ENCODE measurements at places on chromosomes 6 and 20.
A peak's percentile ranks its signal among the peaks of the same experiment; 100 is the strongest.

DNA sequence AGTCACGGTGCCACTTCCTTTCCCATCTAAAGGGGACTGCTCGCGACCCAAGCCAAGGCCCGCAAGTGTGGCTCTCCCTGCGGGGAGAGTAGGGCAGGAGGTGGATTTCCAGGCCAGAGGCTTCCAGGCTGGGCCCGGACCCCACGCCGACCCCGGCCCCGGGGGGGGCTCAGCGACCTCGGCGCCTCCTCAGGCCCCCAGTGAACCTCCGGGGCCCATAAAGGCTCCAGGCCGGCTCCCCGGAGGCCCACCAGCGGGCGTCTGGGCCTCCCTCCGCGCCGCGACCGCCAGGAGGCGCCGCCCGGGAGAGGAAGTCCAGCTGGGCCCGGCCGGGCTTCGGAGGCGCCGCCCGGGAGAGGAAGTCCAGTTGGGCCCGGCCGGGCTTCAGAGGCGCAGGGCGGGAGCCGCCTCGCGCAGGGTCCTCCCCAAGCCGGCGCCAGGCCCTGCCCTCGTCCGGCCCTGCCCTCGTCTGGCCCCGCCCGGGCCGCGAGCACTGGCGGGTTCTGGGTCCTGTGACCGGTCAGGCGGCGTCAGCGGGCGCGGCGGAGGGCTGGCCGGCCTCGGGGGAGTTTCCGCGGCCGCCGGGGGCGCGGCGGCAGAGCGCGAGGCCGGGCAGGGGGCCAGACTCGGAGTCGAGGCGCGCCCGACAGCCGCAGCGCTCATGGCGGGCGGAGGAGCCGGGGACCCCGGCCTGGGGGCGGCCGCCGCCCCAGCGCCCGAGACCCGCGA is at the start of gene RAB32:
RAB32 (plus strand) TSS at position 623 of the 729 bp plus-strand sequence; CDS start at position 662, 39 bp downstream.
- peak; percentile 94 for DNase-seq

DNA sequence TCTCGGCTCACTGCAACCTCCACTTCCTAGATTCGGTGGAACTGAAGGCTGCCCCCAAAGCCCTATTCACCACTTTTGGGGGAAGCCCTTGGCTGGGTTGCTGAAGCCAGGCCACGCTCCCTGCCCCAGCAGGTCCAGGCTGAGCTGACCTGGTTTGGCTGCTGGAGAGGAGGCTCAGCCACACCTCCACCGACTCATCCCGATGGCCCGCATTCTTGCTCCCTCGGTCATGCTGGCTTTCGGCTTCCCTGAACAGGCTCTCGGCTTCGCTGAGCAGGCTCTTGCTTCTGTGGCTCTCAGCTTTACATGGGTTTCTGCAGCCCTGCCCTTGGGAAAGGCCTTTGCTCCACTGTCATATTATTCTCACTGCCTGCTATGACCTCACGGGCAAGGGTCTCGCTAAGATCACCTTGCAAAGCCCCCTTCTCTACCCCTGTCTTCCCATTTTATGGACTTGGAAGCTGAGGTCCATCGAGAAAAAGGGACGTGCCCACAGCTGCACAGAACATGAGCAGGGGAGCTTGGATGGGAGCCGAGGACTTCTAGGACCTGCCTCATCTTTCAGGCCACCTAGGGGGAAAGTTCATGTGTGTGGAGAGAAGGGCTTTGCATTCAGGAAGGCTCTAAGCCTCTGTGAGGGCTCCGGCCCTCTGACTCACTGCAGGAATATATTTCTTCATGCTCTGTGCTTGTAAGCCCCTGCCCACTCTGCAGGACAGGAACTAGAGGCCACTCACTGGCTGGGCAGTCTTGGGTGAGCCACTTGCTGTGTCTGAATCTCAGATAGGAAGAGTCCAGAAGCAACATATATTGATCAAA is 15.6 kb downstream of the ARHGAP40 start:
- no peak for DNase-seq

DNA sequence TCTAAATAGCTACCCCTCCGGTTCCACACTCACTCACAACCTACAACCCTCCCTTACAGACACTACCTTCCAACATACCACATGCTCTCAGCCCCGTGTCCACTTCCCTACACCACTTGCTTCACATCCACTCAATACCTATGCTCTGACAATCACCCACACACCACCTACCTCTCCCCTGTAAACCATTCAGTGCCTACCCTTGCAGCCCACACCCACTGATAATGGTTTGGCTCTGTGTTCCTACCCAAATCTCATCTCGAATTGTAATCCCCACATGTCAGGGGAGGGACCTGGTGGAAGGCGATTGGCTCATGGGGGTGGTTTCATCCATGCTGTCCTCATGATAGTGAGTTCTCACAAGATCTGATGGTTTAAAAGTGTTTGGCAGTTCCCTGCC is 9.8 kb upstream of the ZNF343 start:
- DNase-seq: no peak

DNA sequence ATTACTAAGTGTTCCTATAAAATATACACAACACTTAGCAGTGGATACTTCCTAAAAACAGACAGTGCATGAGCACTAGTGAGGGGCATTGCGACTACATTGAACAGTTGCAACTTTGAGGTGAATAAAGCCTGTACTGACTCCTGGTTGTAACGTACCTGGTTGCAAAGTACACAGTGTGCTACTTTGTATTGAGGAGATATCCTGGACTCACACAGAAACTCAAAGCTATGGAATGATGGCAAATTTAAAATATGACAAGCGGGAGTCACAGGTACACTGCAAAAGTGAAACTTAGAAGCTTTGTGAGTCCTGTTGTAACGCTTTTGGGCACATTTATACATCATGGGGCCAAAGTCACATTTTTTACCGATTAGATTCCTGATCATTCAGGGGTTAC is 55.6 kb upstream of the HLA-A start:
- no peak for DNase-seq

- no peak for DNase-seq
These were observed 260.2 kb downstream of the KIF16B start for GRCh38 chr20:16312998-16313397.

- DNase-seq: no peak
These were observed 54.1 kb downstream of the VEGFA start for GRCh38 chr6:43823879-43824702.

DNA sequence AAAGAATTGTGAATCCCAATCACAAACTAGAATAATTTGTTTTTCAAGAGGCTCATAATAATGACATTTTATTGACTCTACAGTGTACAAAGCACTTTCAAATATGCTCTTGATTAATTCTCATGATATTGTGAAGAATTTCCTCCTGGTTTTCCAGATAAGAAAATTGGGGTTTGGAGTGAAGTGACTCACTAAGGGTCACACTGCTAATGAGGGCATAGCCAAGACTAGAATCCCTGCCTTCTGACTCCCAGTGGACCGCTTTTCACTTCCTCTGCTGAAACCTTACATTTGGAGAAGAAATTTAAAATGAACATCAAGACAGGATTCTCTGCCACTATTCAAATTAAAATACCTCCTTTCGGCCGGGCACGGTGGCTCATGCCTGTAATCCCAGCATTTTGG is 38.3 kb upstream of the LTV1 start:
- DNase-seq: no peak

DNA sequence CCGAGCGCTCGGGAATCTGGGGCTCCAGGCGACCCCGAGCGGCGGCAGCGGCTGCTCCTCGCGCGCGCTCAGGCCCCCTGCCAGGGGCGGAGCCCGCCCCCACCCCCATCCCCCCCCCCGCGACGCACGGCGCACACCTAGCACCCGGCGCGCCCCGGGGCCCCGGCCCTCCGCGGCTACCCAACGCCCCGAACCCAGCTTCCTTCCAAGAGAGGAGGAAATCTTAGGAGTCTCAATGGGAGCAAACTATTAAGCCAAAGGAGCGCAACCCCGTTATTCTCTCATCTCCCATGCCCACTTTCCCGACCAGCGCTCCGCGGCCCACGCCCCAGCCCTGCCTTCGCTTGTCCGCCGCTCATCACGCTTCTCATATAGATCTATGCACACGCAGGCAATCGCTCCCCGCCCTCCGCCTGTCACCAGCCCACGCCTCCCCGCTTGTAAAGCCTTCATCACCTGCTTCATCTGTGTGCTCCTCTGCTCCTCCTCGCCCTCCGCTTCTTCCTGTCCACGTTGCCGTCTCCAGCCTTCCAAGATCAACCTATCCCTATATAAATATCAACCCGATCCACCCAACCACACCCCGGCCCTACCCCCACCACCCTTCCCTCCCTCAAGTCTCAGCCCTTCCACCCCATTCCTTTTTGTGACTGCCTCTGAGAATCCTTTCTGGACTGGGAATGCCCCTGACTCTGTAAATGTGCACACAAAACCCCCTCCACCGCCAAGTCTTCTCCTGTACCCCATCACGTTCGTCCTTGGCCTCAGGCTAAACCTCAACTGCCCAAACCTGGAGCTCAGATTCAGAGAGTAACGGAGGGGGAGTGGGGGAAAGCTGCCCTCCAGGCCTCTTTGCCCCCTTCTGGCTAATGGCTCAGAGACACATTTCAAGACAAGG is at the start of gene DLK2:
DLK2 (minus strand) TSS at position 18 of the 898 bp plus-strand sequence. CDS start 723 bp downstream, outside the sequence.
- no peak for DNase-seq

GRCh38 chr6:32189069-32189741 is 797 bp downstream of the PBX2 start:
- no peak for DNase-seq

DNA sequence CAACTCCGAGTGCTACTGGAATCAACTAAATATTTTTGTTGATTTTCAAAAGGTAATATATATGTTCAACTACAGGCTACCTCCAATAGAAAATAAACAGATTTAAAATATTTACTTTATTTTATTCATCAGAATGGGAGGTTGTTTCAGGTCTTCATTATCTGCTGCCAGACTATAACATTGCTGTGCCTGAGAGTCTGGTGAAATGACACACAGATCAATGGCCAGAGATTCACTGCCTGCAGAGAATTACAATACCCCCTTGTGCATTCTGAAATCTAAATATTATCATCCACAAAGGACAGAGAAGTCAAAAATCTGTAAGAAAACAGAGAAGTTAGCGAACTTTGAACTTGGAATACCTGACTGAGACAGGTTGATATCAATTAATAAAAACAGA is 667.8 kb upstream of the GJE1 start:
- no peak for DNase-seq

- no peak for DNase-seq
These were observed 27.7 kb downstream of the ALDH5A1 start for GRCh38 chr6:24522228-24523176.

GRCh38 chr6:168261234-168261633 is 58.3 kb downstream of the DACT2 start:
- no peak for DNase-seq

GRCh38 chr20:59690101-59690500 is 85.8 kb downstream of the PHACTR3 start:
- no peak for DNase-seq

DNA sequence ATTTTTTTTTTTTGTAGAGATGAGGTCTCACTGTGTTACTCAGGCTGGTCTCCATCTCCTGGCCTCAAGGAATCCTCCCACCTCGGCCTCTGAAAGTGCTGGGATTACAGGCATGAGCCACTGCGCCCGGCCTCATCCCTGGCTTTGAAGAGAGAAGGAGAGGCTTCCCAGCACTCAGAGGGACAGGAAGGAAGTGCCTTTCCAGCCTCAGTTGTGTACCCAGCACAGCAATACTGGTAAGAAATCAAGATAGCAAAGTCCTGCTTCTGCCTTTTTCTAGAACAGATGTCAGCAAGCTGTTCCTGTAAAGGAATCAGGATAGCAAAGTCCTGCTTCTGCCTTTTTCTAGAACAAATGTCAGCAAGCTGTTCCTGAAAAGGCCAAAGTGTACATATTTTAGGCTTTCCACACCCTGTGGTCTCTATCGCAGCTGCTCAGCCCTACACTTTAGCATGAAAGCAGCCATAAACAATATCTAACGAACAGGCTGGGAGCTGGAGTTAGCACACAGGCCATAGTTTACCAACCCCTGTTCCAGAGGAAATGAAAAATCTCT is 6.3 kb upstream of the PLTP start:
- DNase-seq: peak; percentile 46

GRCh38 chr6:107323133-107323785 is 136.1 kb downstream of the PDSS2 start:
- DNase-seq: peak; percentile 16

DNA sequence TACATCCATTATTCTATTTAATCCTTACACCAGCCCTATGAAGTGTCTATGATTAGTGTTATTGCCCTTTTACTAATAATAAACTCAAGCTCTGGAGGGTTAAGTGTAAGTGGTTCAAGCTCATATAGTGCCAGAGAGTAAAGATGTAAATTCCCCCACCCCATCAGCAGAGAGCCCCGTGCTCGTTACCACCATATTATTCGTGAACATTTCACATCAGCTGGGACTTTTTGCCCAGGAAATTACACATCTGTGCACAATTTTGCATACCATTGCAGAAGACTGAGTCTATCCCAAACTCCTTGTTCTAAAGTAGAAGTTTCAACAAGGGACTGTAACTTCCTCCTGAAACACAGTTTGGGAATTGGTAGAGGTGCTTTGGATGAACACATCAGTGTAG is 220.1 kb downstream of the BCAS1 start:
- DNase-seq: no peak

GRCh38 chr20:23407781-23408464 is 13.4 kb downstream of the NAPB start:
- DNase-seq: no peak

GRCh38 chr20:13525225-13525940 is 113.3 kb downstream of the TASP1 start:
- DNase-seq: peak; percentile 81

GRCh38 chr6:96923871-96924493 is 546 bp upstream of the KLHL32 start:
- DNase-seq: no peak

DNA sequence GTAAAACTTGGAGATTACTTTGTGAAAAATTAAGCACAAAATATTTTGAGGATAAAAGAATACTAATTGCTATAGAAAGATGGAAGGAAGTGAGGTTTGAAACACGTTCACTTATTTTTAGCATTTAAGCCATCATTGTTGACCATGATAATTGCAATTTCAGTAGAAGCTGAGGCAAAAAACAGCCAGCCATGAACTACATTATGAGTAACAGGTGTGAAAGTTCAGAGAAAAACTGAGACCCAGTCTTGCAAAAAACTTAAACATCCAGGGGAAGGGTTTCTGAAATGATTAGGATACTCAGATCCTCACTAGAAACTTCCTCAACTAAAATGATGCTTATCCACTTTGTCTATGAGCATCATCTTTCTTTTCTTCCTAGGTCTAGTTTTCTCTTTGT is 619.4 kb downstream of the PHF3 start:
- no peak for DNase-seq

GRCh38 chr6:6634735-6635075 is 46.2 kb downstream of the LY86 start:
- no peak for DNase-seq

GRCh38 chr20:54389596-54390280 is 85.7 kb upstream of the DOK5 start:
- DNase-seq: no peak

GRCh38 chr6:44000164-44000842 is 126.9 kb downstream of the MRPL14 start:
- peak; percentile 33 for DNase-seq

GRCh38 chr20:56748476-56749377 is 119.6 kb downstream of the TFAP2C start:
- no peak for DNase-seq

GRCh38 chr6:134034478-134034877 is 17.9 kb downstream of the SLC2A12 start:
- DNase-seq: no peak

GRCh38 chr20:23441850-23442313 is 2.4 kb downstream of the CSTL1 start:
- peak; percentile 69 for DNase-seq
